ENCODE measurements at places on chromosomes 7 and 10.

DNA sequence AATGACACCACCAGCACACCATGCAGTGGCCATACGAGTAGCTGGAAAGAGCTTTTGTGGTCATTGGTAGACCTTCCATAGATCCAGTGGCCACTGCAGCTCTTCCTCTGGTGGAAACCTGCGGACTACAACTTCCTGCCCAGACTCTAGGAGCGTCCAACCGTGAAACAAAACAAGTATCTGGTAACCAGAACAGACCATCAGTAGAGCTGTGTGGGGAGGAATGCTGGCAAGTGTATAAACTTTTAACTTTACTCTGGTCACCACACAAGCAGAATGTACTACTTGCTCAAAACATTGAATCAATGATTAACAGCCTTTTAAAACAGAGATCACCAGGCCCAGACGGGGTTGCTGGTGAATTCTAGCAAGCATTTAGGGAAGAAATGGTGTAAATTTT lies 154.7 kb upstream of the DGKB start:
- DNase-seq: no peak

GRCh38 chr7:155889636-155890511 lies 77.6 kb upstream of the SHH start:
- no peak for DNase-seq

GRCh38 chr10:95404864-95405263 lies 114.1 kb upstream of the PDLIM1 start:
- no peak for DNase-seq

DNA sequence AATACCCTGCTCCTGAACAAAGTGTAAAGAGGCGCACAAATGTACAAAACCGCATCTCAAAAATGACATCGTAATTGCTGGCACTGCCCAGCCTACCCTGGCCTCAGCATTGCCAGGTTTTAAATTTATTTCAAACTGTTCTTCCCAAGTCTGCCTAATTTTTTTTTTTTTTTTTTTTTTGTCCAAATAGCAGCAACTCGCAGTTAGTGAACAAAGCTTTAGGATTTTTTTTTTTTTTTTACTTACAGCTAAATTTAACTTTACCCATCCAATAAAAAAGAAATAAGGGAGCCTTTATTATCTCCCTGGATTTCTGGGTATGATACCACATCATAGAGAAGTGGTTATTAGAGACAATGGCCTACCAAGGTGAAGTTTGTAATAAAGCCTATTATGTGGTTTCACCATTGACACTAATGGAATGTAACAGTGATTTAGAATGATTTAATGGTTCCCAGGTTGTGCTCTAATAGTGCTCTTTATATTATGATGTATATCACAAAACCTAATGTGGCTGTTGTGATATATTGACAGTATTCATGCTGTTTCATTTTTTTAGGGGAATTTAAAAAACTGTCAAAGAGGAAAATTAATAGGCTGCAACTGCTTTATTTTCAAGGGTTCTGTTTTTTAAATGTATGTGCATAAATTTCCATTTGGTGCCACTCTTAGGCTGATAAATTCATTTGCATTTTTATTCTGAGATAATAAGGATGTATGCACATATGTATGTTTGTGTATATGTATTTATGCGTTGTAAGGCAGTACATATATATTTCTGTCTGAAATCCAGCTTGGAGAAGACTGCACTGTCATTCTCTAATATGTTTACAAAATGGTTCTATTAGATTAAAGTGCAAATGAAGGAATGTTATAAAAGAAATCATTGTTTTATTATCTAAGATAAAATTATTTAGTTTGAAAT lies 309.0 kb downstream of the TFEC start:
- DNase-seq: no peak

DNA sequence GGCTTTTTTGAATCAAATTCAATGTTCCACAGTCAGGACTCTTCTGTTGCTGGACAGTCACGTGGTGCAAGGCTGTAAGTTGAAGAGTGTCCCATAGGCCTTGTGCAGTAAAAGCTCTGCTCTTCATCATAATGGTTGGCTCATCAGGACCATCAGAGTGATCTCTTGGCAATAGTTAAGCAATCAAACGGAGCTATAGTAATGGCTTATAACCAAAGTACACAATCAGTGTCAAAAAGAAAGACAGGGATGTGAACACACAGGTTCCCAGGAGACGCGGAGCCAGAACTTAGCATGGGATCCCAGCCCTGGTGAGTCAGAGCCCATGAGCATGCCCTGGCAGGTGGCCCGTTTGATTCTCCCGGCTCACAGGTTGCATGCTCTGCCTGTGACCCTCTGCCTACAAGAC lies 10.8 kb upstream of the GPNMB start:
- DNase-seq: no peak

- DNase-seq: no peak
These were observed 353.6 kb downstream of the CALN1 start for GRCh38 chr7:72058579-72058978.

- no peak for DNase-seq
These were observed 91.6 kb downstream of the INPP5A start for GRCh38 chr10:132628966-132629900.

GRCh38 chr7:138750901-138751464 lies 46.8 kb upstream of the TMEM213 start:
- no peak for DNase-seq

- DNase-seq: no peak
These were observed 31.2 kb downstream of the GSTO2 start for GRCh38 chr10:104300002-104300735.

- DNase-seq: no peak
These were observed 35.3 kb downstream of the DENND2A start for GRCh38 chr7:140605337-140605736.

- no peak for DNase-seq
These were observed 201.6 kb downstream of the PARD3 start for GRCh38 chr10:34613491-34613890.

DNA sequence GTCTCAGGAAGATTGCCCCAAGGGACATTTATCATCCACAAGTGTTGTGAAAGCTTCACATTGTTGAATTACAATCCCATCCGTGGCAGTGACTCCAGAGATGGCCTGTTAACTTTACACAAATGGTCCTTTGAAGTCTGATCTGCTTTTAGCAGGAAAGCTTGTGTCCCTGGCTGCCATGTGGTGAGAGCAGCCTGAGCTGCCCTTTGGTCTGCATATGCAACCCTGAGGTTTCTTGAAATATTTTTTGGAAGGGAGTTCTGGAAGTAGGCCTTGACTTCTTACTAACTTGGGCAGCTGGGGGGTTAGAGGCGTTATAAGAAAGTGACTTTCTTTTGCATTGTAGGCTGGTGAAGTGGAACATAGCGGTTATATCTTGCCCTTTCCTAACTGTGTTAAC lies 41.3 kb upstream of the FAM180A start:
- DNase-seq: no peak

GRCh38 chr7:91233212-91233611 lies 31.0 kb upstream of the FZD1 start:
- no peak for DNase-seq

DNA sequence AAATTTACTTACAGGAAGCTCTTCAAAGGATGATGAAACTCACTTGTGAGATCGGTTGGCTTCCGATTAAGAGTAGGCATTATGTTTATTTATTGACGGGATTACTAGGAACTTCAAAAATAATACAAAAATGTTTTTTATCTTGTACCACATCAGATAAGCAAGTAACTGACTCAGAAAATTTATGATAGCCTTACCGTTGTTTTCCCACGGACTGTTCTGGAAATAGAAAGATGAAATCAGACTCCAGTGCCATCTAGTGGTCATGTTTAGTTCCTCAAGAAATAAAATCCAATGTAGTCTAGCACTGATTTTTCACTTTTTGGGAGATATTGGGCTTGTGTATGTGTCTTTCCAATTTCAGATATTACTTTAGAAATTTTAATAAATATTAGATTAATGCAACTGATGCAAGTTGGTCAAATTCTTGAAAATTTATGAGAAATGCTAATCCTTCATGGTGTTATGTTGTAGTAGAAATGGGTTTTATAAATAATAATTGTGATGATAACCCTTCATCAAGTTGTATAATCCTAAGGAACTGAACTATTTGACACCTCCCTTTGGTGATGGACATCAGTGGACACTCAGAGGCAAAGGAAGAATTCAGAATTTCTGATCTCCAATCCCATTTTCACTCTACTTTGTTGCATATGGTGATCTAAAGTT lies 168.8 kb downstream of the TMEM26 start:
- DNase-seq: no peak

- no peak for DNase-seq
These were observed 63.1 kb upstream of the LRRTM3 start for GRCh38 chr10:66862687-66863258.

- no peak for DNase-seq
These were observed 12.0 kb upstream of the BMPER start for GRCh38 chr7:33893377-33893776.

DNA sequence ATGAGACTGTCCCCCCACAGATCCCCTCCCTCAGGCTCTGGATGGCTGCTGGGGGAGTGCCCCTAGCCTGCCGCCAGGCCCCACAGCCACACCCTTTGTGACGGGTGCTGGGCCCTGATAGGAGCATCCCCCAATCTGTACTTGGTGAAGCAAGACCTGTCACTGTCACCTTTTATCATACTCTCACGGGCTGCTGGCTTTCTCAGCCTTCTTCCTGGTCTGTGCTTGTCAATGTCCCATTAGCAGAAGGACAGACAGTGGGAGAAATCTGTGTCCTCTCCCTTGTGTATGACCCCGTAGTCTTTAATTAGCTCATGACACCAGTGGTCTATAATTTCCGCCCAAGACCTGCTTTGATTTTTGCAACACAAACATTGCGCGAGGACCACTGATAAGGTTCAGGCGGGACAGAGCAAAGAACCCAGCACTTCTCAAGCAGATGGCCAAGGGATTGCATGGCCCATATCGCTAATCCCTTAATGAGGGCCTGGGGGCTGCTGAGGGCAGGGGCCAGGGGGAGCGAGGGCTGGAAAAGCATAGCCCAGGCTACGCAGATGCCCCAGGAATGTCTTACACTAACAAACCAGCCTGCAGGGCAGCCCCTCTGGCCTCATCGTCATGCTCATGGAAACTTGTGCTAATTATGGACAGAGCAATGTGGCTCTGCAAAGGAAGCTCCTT lies 127.8 kb downstream of the PTPN20 start:
- no peak for DNase-seq

DNA sequence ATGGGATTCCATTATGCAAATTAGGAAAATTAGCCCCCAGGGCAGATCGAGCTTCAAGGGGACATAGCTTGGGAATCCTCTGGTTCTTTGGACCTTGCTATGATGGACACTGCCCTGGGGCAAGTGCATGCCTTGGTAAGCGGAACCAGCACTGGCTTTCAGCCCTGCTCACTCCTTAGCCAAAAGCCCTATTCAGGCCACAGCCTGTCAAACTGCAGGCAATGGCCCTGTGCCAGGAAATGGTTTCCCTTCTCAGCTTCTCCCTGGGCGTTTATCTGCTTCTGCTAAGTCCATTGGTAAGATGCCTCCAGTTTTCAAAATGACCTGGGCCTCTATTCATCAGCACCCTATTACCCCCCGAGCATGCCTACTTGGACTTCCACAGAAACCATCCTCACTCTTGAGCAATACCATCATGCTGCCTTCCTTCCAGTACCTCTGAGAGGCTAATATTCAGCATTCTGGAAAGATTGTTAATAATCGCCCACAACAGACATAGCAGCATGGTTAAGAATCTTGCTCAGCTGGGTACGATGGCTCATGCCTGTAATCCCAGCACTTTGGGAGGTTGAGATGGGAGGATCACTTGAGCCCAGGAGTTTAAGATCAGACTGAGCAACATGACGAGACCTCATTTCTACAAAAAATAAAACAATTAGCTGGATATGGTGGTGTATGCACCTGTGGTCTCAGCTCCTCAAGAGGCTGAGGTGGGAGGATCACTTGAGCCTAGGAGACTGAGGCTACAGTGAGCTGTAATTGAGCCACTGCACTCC lies 918.6 kb upstream of the AUTS2 start:
- no peak for DNase-seq

DNA sequence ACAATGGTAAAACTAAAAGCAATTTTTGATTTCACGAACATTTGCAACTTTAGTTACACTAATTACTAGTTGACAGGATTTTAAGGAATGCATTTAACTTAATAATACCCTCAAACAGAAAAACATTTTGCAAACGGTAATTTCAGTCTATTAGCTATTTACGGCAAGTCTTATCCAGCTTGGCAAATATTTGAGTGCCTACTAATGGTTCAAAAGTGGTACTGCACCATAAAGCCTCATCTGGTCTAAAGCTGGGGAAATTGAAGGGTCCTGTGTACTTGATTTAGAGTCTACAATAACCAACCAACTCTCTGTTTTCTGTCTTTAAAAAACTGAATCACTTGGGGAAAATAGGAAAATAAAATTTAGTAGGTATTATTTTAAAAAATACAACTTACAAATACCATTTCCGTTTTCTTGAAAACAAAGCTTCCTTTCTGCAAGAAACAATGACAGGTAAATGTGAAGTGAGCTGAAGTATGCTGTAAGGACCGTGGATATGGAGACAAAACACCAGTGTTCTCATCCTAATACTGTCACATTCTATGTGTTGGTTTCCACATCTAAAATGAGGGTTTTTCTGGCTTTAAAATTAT lies 142.3 kb downstream of the VPS50 start:
- DNase-seq: no peak

DNA sequence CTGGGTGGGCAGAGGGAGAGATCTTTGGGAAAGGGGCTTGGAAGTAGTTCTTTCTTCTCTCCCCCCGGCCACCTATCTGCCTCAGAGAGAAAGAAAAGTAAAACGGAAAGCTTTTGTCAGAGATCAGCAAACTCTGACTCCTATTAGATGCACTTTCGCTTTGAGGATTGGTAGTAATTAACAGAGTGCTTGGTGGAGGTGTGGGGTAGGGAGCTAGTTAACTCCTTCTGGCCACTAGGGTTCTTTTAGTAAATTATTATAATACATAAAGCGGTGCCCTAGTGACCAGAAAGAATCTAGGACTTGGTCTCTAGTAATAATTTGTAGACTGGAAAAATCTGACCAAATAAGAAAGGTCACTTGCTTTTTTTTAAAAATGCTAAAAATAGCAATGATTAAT lies 54.6 kb downstream of the CPVL start:
- no peak for DNase-seq

GRCh38 chr7:132116369-132116768 lies 459.9 kb downstream of the PLXNA4 start:
- DNase-seq: no peak

DNA sequence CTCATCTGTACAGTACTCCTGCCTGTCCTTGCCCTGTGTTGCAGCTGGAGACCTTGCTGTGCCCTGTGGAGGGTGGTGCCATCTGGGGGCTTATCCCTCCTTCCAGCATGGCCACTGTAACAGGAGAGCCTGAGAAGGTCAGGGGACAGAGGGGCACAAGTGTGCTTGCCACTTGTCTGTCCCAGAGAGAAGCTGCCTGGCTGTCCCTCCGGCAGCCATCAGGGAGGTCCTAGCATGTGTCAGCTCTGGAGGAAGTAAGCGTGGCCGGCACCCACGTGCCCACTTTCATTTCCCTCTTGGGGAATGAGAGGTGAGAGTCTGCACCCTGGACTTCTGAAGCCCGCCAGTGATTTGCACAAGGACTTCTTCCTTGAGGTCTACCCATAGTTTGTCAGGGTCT lies 97.0 kb upstream of the PPIF start:
- DNase-seq: no peak

GRCh38 chr10:128630787-128631252 lies 504.6 kb upstream of the MKI67 start:
- no peak for DNase-seq
